ENCODE measurements at places on chromosomes 13 and 19.

DNA sequence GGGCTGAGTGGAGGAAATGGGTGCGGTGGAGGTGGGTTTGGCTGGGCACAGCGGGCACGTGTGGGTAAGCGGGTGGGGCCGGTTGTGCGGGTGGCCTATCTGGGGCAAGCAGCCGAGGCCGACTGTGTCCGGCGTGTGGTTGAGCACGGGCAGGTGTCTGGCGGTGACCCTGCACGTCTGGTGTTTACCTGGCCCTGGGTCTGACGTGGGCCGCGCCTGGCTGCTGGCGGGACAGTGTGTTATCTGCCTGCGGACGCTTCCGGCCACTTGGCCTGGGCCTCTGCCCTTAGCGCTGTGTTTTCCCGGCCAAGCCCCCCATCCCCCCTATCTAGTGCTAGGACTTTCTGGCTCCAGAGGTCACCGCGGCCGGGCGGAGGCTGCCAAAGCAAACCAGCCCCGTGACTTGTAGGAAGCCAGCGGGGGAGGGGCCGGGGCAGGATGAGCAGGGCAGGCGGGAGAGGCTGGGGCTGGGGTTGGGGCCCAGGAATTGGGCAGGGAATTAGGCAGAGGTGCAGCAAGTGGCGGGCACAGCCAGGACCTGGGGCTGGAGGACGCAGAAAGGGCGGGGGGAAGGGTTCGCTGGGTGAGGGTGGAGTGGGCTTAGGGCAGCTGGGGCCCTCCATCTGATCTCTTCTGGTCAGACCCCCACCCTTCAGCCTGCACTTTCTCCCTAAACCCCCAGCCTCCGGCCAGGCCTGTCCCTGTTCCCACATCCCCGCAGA lies 534 bp upstream of the HPN start:
- no peak for DNase-seq

DNA sequence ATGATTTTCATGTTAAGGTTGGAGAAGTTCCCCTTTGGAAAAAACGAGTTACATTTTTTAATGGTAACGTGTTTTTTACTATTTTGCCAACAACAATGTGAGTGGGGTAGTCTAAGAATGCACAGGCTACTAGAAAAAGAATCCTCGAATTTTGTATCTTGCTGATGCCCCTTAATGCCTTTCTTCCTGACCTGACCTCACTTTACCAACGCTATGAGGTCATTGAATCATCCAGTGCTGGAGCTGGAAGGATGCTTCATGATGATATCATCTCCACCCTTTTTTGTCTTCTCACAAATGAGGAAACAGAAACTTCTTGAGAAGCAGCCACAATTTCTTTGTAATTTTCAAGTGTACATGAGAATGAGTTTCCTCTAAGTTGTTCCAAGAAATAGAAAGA lies 8.2 kb upstream of the UBL3 start:
- peak; percentile 44 for DNase-seq

DNA sequence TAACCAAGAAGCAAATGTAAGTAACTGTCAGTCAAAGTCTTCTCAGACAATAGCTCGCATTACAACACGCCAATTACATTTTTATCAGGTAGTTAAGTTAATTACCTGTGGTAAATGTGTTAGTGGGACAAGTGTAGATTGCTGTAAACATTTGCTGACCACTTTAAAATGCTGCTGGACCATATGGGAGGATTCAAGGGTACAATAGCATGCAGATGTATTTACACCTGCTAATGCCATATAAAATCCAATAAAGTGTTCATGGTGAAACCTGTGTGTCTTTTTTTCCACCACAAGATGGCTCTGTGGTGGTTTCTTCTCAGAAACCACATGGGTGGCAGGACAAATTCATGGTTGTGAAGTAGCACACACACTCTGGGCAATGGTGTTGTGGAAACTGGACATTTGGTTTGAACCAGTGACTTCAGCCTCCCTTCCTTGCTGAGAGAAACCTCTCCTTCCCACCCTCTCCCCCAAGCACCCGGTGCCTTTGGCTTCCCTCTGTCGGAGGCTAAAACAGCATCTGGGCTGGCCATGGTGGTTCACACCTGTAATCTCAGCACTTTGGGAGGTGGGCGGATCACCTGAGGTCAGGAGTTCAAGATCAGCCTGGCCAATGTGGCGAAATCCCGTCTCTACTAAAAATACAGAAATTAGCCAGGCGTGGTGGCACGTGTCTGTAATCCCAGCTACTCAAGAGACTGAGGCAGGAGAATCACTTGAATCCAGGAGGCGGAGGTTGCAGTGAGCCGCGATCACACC lies 18.1 kb upstream of the GTF3A start:
- DNase-seq = peak; percentile 61

DNA sequence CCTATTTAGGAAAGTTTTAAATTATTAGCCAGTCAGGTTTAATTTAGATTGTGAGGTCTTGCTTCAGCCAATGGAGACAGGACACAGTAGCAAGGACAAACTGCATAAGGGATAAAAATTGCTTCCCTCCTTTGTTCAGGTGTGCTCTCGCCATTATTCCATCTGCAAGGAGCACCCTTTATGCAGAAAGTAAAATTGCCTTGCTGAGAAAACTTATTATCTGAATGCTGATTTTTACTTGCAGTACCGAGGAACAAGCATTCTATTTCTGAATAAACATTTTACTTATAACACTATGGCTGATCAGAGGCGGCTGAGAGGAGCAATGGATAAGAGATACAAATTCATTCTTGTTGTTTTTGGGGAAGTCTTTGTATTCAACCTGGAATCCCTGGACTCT lies 8.0 kb downstream of the CYP4F22 start:
- no peak for DNase-seq

- peak; percentile 67 for DNase-seq
Observed at GRCh38 chr19:35044317-35045117, 3.0 kb downstream of the HPN start.

GRCh38 chr19:44005973-44006372 lies 3.2 kb downstream of the ZNF230 start:
- DNase-seq = peak; percentile 51

DNA sequence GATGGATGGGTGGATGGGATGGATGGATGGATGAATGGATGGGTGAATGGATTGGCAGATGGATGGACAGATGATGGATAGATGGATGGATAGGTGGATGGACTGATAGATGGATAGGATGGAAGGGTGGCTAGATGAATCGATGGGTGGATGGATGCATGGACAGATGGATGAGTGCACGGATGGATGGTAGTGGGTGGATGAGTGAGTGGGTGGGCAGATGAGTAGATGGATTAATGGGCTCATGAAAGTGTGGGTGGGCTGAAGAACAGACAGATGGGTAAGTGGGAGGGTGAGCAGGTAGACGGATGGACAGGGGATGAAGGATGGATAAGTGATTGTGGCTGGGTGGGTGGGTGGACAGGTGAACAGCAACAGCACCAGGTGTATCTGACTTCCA lies 5.7 kb downstream of the SEMA6B start:
- no peak for DNase-seq

DNA sequence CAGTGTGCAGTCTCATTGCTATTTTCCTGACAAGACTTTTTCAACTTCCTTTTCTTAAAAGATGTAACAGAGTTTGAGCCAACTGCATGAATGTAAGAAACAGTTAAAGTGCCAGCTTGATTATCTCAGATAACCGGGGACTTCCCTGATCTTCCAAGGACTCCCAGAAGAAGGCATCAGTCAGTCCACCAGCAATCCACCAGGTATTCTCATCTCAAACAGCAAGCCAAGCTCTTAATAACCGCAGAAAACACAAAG lies 350.1 kb downstream of the LIG4 start:
- no peak for DNase-seq

GRCh38 chr13:25575562-25575961 lies 203.8 kb downstream of the ATP8A2 start:
- DNase-seq = no peak

DNA sequence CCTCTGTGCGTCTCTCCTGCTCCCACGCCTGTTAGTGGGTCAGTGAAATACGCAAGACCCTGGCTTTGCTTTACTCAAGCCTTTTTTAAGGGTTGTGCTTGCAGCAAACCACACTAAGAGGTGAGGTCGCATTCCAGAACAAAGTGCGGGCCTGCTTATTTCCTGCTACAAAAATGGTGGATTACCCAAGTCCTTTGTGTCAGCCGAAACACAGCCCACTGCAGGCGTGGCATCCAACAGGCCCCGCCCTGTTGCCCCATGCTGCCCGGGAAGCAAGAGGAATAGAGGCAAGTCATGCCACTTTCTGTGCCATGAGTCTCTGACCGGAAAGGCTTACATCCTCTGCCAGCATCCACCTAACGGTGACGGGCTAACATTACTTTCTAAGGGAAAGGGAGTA lies 7.7 kb upstream of the IRS2 start:
- DNase-seq = no peak

DNA sequence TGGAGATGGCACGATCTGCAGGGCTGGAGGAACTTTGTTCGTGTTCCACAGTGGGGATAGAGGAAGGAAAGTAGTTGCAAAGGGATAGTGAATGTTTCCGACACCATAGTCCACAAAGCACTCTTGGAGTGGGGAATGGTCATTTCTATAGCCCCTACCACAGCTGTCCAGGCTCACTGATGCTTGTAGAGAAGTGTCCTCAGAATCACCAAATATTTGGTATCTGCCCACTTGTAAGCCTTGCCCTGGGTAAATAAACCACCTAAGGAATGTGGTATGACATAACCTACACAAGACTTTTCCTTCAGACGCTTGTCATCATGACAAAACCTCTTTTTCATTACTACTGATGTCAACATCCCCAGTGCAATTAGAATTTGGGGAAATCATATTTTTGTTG lies 686.5 kb upstream of the ARGLU1 start:
- no peak for DNase-seq

GRCh38 chr19:40717325-40717879 lies 490 bp downstream of the ITPKC start:
- DNase-seq = no peak

DNA sequence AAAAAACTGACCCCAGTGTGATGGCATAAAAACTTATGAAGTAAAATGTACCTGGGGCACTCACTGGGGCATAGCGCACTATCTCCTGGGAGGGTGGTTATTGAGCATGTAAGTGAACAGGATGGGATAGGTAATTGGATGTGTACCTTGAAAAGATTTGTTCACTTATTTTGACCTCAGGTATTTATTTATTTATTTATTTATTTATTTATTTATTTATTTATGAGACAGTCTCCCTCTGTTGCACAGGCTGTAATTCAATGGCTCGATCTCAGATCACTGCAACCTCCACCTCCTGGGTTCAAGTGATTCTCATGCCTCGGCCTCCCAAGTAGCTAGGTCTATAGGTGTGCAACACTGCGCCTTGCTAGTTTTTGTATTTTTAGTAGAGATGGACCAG lies 5.9 kb upstream of the ZNF626 start:
- DNase-seq = no peak

GRCh38 chr19:15374105-15374651 lies 5.4 kb downstream of the AKAP8 start:
- DNase-seq = no peak

- DNase-seq = peak; percentile 16
Observed at GRCh38 chr13:43879755-43880181, at the start of gene LACC1. LACC1 (plus strand) TSS chr13:43879904; CDS start chr13:43880986, 1,082 bp downstream.
